ENCODE measurements at places on chromosomes 4 and X. TPM values are rescaled to one million over a fixed set of nuclear protein-coding genes. Genes with fewer than 3 reads are reported as not detected.

GRCh38 chr4:89303177-89303576, 4.4 kb downstream of the GPRIN3 start:
- peak; percentile 63 for DNase-seq
- H3K36me3 ChIP-seq, result no peaks in the 10 kb centered on the region
- no peak overlapping the region for H3K4me3 ChIP-seq
- H3K27ac ChIP-seq, result no peak overlapping the region
- no peaks in the 10 kb centered on the region for H3K27me3 ChIP-seq

- DNase-seq, result no peak
- no peaks in the 10 kb centered on the region for H3K36me3 ChIP-seq
Observed at GRCh38 chr4:145734031-145734430, 54.1 kb downstream of the C4orf51 start.

- no peaks in the 10 kb centered on the region for H3K36me3 ChIP-seq
- H3K27me3 ChIP-seq, result no peaks in the 10 kb centered on the region
- DNase-seq, result no peak
- H3K4me3 ChIP-seq, result no peak overlapping the region
Observed at GRCh38 chrX:23514082-23514481, 153.2 kb upstream of the PRDX4 start.

GRCh38 chr4:99324979-99325378, 3.8 kb upstream of the ADH1B start:
- H3K4me1 ChIP-seq, result no peaks in the 10 kb centered on the region
- peak; percentile 76 for DNase-seq
- no peaks in the 10 kb centered on the region for H3K36me3 ChIP-seq
- H3K4me3 ChIP-seq, result no peak overlapping the region
- no peak overlapping the region for H3K27ac ChIP-seq

- no peaks in the 10 kb centered on the region for H3K4me1 ChIP-seq
- H3K27me3 ChIP-seq, result no peaks in the 10 kb centered on the region
- H3K4me3 ChIP-seq, result no peak overlapping the region
- no peaks in the 10 kb centered on the region for H3K36me3 ChIP-seq
- H3K27ac ChIP-seq, result no peak overlapping the region
Observed at GRCh38 chrX:7086384-7086783, 61.1 kb upstream of the STS start.

DNA sequence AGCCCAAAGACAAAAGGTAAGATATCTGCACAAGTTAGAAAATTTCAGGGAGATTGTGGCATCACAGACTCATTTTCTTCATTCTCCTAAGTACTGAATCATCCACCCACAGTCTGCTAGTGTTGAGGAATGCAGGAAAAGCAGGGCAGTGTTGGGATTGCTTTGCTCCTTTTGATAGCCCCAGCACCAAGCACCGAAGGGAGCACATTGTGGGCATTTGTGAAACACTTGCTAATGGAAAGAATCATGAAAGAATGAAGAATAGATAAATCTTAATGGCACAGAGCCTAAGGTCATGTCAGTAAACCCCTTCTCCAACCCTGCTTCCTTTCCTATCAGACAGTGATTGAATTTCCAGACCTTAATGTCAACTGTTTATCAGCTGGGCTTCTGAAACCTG, 103.1 kb upstream of the GPRIN3 start:
- no peaks in the 10 kb centered on the region for H3K27me3 ChIP-seq
- no peak overlapping the region for H3K27ac ChIP-seq
- H3K36me3 ChIP-seq, result no peaks in the 10 kb centered on the region
- H3K4me1 ChIP-seq, result no peaks in the 10 kb centered on the region
- no peak for DNase-seq

The AKAP17A gene
- 33.0 TPM for total RNA-seq

The TACR3 gene
- total RNA-seq, result not detected

The ENPEP gene
- total RNA-seq, result 7.4 TPM

The MAML3 gene
- 10.5 TPM for total RNA-seq

Data from aorta (tissue), 5 donors.